ENCODE measurements at places on chromosomes 12 and 14.

- DNase-seq, result no peak
Measured at GRCh38 chr14:96376093-96376492, 12.8 kb downstream of the GSKIP start.

GRCh38 chr14:94290197-94290596 is 2.9 kb downstream of the SERPINA10 start:
- no peak for DNase-seq

DNA sequence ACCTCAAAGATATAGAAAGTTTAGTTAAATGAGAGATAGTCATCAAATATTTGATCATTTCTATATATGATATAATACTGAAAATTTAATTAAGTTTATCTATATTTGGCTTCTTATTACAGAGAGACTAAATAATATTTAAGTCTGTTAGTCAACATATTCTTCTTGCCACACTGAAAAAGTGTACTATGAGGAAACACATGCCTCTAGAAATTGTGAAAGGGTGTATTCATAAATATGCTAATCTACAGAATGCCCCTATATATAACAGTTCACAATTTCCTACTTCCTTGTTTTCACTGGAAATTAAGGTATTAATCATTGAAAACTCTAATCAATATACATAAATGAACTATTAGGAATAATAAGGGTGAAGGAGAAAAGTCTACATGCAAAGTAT is 31.4 kb upstream of the ETV6 start:
- no peak for DNase-seq

GRCh38 chr12:27779416-27779919 is 565 bp upstream of the KLHL42 start:
- DNase-seq, result peak; percentile 37

DNA sequence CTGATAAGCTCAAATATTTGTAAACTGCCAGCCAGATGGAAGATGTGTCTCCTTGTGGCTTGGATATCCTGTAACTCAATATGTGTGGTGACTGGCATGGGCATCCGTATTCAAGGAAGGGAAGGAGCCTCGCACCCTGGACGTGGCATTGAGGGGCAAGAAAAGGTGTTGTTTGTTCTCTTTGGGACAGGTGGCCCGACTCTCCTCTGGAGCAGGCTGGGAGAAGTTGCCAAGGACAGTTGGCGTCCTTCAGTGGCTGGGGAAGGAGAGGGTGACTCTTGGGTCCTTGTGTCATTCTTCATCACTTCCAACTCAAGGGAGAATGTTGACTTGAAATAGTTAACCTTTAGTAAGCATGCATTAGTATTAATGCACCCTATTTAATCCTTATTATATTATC is 39.6 kb downstream of the CACNA1C start:
- DNase-seq, result no peak

GRCh38 chr14:103624860-103625259 is 4.2 kb upstream of the KLC1 start:
- no peak for DNase-seq

DNA sequence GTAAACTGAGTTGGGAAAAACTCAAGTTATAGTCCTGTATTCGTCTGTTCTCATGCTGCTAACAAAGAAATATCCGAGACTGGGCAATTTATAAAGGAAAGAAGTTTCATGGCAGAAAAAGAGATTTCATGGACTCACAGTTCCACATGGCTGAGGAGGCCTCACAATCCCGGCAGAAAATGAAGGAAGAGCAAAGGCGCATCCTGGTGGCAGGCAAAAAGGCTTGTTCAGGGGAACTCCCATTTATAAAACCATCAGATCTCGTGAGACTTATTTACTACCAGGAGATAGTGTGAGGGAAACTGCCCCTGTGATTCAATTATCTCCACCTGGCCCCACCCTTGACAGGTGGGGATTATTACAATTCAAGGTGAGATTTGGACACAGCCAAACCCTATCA is 292.6 kb upstream of the SYT1 start:
- DNase-seq, result no peak

DNA sequence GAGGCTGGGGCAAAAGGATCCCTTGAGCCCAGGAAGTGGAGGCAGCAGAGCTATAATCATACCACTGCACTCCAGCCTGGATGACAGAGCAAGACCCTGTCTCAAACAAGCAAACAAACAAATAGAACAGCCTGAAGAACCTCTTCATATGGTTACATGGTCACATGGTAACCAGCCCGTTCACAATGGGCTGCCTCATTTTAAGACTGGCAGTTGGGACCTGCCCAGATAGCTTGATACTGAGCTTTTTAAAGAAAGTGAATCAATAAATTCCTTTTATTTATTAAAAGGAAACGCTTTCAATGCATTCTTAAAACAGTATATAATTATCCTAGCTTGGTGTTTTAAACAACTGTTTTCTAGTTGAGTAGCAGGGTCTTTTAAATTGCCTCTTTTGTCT is 10.5 kb downstream of the MLXIP start:
- DNase-seq, result peak; percentile 9

DNA sequence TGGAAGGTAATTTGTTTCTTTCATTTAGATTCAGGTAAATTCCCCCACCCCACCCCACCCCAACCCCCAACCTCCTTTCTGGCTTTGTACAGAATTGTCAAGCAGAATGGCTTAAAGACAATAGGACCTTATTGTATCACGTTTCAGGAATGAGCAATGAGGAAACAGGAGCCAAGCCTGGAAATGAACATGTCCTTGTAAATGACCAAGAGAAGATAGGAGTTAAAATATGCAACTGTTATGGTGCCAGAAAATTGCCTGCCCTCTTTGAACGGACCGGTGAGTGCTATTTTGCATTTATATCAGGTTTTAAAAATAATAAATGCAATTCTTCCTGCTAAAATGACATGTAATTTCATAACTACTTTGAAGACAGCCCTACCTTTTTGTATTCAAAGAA is 141.6 kb upstream of the PELI2 start:
- DNase-seq, result no peak

DNA sequence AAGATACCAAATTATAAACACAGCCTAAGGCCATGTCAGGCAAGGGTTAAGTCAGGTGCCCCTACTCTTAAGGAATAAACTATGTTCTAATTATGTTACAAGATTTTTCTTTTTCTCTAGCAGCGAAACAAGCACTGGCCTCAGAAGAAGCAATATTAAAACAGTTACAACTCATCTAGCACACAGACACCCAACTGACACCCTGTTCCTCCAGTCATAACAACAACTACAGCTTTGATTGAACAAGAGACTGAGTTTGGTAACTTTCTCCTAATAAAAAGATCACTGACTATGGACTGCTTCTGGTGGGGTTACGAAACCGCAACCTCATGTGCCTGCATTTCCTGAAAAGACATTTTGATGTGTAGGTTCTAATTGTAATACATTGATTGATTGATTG is 3.3 kb upstream of the DAO start:
- DNase-seq, result no peak

GRCh38 chr14:56798447-56799342 is 11.6 kb downstream of the OTX2 start:
- DNase-seq, result no peak

- DNase-seq, result no peak
Measured at GRCh38 chr14:54567224-54567638, 303 bp downstream of the SAMD4A start.

GRCh38 chr14:49538852-49539251 is 47.3 kb downstream of the RPS29 start:
- no peak for DNase-seq

DNA sequence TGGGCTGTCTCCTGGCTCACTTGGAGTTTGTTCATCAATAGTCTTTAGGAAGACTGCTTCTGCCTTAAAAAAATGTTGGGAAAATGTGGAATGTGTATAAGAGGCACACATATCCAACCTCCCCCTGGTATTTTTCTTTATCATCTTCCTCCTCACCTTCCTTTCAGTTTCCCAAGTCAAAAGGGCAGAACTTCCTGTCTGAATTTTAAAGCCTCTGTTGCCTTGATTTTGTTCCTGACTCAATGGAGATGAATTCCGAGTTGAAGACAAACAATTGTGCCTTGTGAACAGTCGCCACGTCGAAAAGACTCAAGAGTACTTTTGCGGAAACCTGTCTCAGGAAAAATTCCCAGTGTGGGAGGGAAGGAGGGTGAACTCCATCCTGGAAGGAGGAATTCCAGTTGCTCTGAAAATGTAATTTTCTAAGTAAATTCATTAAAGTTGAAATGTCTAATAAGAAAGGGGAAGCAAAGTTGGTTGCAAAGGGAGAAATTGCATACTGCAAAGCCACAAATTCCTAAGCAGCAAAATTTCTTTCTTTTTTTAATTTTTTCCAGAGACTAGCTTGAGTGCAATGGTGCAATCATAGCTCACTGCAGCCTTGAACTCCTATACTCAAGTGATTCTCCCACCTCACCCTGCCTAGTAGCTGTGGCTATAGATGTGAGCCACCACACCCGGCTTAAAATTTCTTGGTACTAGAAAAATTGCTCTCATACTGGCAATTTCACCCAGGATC is 50.2 kb upstream of the ELK3 start:
- no peak for DNase-seq

- no peak for DNase-seq
Measured at GRCh38 chr12:120369603-120370342, 809 bp upstream of the MSI1 start.

DNA sequence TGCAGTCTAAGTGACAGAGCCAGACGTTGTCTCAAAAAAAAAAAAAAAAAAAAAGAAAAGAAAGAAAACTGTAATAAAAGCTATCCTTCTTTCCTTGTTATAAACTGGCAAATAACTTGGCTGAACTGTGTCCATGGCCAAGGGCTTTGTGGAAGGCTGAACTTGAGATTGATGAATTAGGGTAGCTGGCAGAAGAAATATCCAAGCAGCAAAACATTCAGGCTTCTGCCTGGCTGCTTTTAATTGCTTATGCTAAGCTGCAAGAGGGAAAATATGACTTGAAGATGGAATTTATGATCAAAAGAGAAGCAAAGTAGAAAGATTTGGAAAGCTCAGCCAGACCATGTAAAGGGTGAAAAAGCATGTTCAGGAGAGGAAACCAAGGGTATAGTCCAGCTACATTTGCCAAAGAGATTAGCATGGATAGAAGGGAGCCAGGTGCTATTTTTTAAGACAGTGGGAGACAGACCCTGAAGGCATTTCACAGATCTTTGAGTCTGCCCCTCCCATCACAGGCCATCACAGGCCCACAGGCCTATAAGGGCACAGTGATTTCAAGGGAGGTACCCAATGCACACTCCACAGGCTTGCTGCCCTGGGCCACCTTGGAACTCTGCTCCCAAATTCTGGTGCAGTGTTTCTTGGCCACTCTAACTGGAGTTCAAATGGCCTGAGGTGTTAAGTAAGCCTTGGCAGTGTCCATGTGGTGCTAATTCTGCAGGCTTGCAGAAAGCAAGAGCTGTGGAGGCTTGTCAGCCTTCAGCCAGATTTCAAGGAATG is 226.0 kb downstream of the AEBP2 start:
- no peak for DNase-seq
